ENCODE measurements at places on chromosomes 12 and 14.

GRCh38 chr12:38350342-38351174, 34.0 kb downstream of the ALG10B start:
- DNase-seq: no peak

DNA sequence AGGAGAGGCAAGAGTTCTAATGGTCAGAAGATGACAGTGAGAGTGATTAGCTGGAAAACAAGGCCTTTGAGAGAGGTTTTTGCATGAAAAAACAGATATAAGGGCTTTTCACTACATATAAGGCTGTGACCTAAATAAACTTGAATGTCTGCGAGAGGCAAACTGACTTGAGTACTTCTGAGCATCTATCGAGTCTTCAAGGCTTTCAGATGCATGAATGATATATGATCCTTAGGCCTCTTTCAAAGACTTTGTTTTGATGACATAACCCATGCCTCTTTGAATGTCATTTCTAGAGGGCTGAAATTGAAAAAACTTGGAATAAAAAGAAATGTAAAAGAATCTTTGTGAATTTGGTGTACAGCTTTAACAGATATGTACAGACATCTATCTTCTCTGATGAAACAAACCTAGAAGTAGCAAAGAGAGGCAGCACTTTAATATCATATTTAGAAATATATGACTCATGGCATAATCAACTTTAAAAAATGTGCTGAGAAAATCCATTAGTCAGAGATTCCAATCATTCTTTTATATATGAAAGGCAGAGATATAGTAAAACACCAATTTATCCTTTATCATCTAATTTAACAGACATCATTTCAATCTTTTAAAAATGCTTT, 72.6 kb downstream of the PPM1H start:
- DNase-seq: no peak

- DNase-seq: no peak
These were observed 11.6 kb downstream of the HVCN1 start for GRCh38 chr12:110677206-110677911.

- no peak for DNase-seq
These were observed 452.3 kb downstream of the ADAMTS20 start for GRCh38 chr12:43099691-43100163.

- DNase-seq: no peak
These were observed 5.8 kb upstream of the TMEM63C start for GRCh38 chr14:77175843-77176242.

DNA sequence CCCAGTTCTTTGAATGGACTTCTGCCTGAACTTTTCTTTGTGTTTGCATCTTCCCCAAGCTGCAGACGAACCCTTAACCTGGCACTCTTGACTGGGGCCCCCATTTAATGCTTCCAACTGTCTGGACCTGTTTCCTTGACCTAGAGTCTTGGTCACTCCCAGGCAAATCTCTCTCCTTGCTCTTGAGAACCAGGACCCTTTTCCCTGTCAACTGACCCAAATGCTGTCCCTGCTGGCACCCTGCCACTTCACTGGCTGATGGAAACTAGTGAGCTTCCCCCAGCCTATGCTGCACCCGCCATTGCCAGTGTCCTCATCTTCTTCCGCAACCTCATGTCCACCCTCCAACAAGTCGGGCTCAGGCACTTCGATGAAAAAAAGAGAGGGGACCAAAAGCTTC, 79.5 kb downstream of the PRIMA1 start:
- no peak for DNase-seq

- DNase-seq: no peak
These were observed 7.5 kb upstream of the SYNE3 start for GRCh38 chr14:95523815-95524448.

DNA sequence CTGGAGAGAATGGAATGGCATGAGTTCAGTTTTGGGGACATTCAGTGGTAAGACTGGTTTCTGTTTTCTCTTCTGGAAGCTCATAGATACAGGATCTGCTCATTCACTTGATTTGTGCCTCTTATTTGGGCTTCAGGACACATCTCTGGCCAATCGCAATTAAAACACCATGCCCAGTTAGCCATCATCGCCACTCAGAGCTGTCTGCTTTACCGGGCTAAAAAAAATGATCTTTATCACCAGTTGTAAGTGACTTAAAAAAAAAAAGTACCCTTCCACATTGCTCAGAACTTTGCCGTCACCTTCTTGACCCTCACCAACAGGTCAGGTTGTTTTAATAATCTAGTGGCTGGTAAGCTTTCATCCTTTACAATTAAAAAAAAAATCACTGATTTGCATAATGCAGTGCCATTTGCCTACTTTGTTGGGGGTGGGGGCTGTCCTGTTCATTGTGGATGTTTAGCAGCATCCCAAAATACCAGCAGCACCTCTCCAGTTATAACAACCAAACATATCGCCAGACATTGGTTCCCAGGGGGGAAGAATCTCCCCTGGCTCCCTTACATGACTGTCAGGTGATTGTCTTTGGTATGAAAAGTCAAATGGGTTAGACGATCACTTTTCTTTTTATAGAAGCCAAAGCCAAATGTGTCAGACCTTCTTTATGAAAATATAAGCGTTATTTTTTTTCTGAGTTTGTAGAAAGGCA, 150.1 kb downstream of the PRKCH start:
- no peak for DNase-seq

DNA sequence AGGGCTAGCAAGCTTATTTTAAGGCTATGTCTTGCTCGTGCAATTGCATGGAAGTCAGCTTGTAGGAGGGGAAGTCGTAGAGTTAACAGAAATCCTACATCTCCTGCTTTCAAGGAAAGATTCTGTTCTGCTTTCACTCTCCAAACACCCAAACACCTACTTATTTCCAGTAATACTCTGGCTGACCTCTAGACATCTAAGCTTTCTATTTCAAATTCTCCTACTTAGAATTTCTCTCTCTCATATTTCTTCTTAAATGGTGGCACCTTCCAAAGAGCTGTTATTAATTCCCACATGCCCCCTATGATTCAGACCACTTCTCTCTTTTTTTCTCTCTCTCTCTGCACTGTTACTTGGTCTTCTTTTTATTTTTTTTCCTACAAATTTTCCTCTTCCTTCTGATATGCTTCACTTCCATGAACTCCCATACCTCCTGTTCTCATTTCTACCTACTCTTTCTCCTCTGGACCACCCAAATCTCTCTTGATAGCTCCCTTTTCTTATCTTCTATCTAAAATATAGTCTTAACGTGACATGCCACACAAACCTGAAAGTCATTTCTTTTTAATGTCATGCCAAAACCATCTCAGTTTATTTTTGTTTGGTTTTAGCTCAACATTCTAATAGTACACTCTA, 90.8 kb downstream of the RPS6KA5 start:
- DNase-seq: no peak

- no peak for DNase-seq
These were observed 12.5 kb upstream of the KRT80 start for GRCh38 chr12:52204095-52204930.
